ENCODE measurements at places on chromosomes 3 and 15.
A peak's percentile ranks its signal among the peaks of the same experiment; 100 is the strongest.

GRCh38 chr15:48929661-48930060, 34.1 kb downstream of the SHC4 start:
- DNase-seq: peak; percentile 33

GRCh38 chr3:184336547-184337398, 627 bp upstream of the FAM131A start:
- DNase-seq: peak; percentile 54

DNA sequence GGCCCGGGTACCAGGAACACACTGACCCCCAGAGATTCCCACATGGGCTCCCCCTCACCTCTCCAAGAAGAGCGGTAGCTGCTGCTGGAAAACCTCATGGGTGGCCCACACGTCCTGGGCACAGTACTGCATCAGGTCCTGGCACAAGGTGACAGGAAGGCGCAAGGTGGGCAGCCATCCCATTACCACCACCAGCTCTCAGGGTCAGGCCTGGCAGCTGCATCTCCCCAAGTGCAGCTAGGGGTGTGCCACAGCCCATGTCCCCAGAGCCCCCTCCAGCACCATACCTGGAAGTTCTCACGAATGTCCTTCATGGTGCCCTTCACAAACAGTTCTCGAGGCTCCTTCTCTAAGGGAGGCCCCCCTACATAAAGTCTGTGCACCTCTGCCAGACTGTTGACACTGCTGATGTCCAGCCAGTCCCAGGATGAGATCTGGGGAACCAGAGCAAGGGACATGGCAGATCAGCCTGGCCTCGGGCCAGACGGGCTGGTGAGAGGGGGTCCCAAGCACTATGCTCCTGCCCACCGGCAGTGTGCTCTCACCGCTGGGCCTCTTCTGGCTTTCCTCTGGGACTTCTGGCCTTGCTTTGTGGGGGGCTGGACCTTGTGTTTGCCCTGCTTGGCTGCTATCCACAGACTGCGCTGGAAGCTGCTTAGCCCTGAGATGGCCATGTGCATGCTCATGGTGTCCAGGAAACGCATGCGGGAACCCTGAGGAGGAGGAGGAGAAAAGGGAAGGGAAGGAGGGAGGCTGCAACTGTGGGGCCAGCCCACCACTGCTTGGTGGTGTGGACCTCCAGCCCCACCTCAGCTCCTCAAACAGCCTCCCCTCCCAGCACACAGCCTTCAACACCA, 6.0 kb downstream of the POLG start:
- no peak for DNase-seq

- no peak for DNase-seq
These were observed 18.3 kb downstream of the GNB5 start for GRCh38 chr15:52172869-52173268.

GRCh38 chr3:133491481-133492059, 81.9 kb upstream of the CDV3 start:
- DNase-seq: no peak

DNA sequence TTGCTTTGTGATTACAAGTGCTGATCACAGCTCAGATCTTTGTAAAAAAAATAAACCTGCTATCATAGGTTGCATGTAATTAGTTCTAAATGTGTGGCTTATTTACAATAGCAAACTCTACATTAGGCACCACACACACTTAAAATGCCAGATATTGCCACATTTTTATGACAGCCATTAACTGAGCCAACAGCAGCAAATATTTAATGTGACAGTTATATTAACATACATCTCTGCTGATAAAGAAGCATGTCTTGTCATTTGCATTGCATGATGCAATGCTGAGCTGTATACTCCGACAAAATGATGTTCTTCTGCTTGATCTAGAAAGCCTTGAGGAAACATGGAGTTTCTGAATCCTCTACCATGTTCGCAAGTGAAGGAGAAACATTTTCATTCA, 273.6 kb upstream of the VEPH1 start:
- no peak for DNase-seq

DNA sequence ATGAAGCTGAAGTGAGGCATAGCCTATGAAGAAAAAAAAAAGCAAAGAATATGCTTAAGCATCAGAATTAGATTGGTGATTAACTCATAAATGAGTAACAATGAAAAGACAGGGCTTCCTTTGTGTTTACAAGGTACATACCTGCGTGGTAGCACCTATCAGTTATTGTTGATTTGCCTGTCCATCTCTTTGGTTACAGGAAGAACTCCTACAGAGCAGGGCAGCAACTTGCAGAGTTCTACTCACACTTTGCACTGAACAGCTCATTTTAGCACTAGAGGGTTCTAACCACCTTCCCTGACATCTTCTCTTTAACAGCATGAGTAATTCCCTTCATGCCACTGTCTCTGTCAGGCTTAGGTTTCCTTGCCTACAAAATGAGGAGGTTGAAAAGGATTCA, 166.0 kb downstream of the DPH6 start:
- DNase-seq: no peak

DNA sequence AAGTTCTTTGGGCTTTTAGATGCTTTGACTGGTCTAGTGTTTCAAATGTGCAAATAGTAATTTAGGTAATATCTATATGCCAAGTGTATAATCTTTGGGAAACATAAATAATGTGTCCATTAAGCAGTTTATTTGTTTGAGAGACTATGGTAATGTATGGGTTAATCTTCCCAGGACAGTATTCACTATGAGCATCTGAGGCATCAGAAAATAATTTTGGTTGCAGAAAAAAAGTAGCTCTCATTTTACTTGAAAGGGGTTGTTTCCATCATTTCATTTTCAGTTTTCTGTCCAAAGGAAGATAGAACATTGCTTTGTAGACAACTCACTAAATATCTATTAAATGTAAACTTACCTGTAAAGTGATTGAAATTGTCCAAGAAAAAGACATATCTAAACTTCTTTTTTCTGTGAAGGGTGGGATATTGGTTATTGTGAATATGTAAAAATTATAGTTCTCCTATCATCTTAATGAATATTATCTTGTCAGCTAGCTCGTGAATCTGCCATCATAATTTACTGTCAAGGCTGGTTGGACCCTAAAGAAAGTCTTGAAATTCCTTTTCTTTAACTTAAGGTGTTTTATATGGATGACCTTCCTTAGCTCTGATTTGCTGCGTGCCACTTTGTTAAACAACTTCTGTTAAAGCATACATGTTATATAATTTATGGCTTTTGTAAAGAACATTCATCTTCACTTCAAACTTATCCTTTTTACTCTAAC, 108.8 kb downstream of the EPHA3 start:
- peak; percentile 44 for DNase-seq

DNA sequence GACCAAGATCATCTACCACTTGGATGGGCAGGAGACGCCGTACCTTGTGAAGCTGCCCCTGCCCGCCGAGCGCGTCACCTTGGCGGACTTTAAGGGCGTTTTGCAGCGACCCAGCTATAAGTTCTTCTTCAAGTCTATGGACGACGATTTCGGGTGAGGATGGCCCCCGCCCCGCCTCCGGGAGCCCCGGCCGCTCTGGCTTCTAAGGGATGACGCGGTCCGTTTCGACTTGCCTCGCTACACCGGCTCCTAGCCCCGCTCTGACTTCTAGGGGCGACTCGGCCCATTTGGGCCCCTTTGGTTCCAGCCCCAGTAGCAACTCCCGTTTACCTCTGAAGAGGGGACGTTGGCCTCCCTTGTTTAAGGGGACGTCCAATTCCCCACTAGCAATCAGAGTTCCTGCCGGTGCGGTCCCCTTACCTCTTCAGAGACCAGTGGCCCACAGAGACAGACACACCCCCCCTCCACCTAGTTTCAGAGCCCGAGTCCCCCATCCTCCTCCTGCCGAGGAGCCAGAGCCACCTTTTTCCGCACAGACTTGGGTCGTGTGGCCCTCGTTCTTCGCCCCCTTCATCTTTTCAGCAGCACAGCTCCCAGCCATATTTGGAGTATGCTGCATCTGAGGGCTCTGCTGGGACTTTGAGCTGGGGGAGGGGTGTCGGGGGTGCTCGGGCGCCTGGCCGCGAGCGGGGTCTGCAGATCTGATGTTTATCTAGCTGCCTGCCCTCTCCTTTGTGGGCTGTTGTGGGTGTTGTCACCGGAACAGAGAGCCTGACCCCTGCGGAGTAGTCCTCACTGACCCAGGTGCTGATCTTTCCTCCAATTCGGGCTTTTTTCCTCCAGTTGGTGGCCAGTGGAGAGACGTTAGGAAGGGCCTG, 706 bp downstream of the DVL3 start:
- no peak for DNase-seq
